GM04504 (cell line): ENCODE measurements at places on chromosomes 1 and 21.

DNA sequence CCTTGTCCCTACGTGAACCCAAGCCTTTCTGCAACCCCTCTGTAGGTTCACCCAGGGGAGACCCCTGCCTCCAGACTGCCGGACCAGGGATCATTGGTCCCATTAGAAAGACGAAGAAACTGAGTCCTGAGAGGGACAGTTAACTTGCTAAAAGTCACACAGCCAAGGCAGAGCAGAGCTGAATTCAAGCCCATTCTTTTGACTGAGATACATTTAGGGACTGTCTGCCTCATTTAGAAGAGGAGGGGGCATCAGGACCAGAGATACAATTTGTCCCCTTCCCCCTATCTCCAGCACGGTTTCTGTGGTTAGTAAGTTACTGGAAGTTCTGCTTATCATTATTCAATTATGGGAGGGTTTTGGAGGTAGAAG, 19.1 kb downstream of the KCNQ4 start:
- no peak for DNase-seq

- DNase-seq, result no peak
Observed at GRCh38 chr1:204513117-204513716, 3.0 kb upstream of the MDM4 start.

GRCh38 chr1:90795431-90795830, 78.3 kb upstream of the BARHL2 start:
- no peak for DNase-seq

DNA sequence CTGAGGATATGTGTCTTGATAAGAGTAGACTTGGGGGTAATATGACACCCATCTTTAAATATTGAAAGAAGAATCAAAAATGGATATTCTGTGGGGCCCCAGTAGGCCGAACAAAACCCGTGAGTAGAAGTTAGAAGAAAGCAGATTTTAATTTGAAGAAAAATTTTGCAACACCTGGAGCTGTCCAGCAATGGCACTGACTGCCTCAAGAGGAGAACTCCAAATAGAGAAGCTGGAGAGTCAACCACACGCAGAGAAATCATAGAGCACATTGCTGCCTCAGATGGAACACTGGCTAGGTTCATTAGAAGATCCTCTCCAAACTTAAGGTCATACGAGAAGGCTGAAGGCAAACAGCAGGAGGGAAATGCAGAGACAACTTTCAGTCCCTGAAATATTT, 6.8 kb downstream of the NHLH1 start:
- DNase-seq, result no peak

DNA sequence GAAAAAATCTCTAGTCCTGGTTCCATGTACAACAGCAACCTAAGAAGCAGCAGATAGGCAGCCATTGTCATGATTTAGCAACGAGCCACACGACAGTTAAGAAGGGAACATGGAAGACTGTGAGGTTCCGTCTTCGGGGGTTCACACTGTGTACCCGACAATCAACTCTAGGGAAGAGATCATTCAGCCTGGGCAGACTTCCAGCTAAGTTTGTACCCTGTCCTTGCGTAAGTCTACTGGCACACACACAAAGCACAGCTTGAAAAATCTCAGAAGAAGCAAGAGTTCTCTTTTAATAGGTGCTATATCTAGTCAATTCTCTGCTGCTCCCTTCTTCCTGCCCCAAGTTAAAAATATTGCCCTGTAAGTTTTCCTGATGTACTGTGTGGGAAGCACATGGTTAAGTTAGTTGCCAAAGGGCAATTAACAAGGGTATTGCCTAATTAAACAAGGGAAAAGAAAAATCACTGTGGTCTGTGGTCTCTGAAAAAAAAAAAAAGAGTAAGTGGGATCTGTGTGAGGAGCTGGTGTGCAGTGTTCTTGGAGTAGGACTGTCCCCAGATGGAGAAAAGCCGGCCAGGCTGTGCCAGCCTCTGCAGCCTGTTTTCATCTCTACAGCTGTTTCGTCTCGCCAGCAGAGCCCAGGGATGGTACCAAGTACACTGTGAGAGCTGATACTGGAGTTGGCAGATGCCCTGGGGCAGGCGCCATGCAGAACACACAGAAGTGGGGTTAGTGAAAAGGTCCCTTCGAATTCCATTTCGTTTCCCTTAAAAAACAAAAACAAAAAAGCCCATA, 6.4 kb upstream of the MYBPHL start:
- no peak for DNase-seq
